Gastrocnemius medialis (tissue), 4 donors: ENCODE measurements at places on chromosomes 4 and X.
A peak's percentile ranks its signal among the peaks of the same experiment; 100 is the strongest.

DNA sequence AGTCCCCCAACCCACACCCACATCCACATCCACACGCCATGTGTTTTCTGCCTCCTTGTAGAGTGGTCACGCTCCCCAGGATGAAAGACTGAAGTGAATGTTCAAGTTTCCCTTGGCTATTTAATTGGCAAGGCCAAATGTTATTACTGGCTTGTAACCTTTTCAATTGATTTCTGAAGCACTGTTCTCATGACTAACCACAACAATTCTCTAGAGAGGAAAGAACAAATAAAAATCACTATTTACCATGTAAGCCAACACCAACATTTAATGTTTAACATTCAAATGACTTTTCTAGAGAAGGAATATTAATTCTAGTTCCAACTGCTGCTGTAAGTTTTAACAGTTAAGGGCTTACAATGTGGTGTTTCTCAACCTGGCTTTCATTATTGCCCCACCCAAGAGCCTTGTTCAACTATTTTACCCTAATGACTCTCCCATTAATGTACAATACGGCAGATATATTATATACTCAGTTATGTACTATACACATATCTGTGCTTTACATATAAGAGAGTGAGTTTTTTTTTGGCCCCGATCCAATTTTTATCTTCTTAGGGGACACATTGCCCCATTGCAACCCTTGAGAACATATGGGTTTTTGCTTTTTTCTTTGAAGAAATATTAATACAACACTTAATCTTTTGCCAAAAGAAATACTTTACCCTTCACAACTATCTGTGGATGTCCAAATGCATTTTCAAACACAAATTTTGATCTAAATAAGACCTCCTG lies 46.5 kb downstream of the RELL1 start:
- no peak for DNase-seq

DNA sequence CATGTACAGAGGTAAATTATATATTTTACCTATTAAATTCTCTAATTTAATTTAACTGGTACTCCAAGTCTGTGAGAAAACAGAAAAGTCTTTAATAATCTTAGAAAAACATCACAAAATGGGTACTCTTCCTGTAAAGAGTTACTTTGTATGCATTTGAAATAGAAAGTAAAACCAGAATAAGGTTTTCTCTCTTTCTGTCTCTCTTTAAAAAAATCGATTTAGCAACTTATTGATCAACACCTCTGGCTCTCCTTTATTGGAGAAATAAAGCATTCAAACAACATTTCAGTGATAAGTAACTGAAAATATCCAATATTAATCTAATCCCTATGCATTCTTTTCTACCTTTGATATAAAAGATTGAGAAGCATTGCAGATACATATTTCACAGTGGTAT lies 27.4 kb downstream of the ATOH1 start:
- no peak for DNase-seq

DNA sequence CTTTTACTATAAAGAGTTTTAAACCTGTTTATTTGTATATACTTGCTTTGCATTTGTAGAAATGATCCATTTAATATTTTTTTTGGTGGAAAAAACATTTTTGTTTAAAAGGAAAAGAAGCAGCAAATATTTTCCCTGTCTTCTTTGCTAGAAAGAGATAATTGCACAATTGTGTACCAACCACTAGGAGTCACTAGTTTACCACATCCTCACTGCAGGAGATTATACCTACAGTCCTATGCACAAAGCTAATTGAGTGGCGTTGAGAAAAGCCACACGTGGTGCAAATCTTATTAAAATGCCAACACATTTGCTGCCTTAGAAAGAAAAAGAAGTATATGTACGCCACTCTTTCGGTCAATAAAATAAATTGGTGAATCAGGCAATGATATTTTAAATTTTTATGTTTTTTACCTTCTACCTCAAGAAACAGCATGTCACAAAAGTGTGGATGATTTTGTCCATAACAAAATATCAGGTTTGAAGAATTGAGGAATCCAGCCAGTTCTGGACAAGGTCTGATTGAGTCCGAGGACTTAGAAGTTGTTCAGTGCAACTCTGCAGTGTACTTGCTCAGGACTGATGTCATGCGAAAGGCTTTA lies 102.9 kb downstream of the GRXCR1 start:
- DNase-seq: no peak

GRCh38 chr4:84126061-84126787 lies 372.9 kb downstream of the NKX6-1 start:
- no peak for DNase-seq

DNA sequence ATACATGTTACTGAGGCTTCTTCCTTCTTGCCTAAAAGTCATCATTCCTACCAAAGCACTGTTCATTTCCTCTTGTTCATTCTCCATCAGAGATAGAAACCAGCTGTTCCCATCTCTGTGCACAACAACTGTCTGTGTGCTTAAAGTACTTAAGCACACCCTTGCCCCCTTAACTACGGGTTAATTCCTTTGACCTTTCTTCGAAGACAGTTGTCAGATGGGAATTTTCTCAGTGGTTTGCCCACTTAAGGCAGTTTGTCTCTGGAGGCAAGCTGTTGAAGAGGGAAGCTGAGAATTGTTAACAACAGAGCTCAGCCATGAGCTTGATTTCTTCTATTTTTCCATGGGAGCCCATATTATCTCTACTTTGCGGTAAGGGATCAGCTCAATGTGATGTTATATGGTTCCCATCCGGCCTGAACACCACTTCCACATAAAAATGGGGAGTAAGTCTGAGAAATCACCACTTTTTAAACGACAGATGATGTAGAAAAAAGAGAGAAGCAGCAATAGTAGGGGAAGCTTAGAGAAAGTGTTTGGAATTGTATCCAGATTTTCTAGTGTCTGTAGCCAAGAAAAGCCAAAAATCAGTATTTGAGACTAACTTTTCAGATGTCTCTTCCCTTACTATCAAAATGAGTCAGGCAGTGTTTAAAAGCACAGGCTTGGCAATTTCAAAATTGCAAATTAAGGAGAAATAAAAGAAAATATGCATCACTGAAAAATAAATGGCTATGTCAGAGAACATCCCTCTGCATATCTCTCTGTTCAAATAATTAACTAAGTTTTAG lies 194.4 kb downstream of the SLIT2 start:
- DNase-seq: no peak

DNA sequence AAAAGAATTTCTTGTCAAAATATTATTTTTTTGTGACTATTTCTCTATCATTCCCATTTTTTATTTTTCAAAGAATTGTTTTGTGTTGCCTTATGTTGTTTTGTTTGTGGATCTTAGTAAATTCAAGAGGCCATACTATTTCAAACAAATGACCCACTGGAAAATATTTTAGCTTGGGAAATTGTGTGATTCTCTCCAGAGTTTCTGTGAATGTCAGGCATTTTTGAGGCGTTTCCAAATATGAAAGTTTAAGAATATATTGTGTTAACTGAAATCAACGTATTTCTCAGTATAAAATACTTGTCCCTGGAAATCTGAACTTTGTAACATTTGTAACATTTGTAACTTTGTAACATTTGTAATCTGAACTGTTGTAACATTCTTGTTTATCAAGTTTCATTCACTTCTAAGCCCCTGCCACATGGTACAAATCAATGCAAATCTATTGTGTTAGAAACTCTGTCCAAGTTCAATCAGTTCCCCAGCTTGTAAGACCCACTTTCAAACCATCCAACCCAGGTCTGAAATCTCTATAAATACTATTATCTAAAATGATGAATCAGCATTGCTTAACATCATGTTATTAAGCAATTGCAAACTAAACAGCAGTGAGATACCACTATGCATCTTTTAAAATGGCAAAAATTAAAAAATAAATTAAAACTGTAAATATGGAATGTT lies 465.4 kb upstream of the GRID2 start:
- DNase-seq: no peak

DNA sequence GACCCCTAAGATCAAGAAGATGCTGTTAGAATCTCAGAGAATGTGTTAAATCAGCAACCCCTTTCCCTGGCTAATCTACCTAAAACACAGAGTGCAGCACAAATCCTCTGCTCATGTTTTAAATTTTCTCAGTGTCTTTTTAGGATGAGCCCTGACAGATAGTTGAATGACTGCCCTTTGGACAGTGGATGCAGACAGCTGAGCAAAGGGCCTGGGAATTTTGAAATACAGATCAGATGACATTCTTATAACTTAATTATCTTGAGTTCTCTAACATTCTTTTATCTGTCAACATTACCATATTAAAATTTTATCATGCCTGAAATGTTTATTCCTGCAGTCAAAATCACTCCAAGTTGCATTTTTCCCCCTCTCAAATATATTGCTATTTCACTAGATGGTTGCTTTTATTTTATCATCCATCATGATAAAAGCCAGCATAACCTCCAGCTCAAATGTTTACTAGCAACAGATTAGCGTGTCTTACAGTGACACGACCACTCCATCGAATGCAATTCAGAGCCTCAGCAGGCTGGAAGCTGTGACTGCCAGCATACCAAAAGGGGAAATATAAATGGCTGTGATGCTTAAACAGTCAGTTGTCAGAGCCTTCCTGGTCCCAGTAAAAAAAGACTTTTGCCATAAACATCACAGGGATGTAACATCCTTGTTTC lies 22.8 kb upstream of the ARHGAP24 start:
- no peak for DNase-seq

- DNase-seq: no peak
These were observed 535.5 kb downstream of the PDHA2 start for GRCh38 chr4:96375367-96375766.

GRCh38 chr4:173490817-173491528 lies 39.1 kb downstream of the HAND2 start:
- no peak for DNase-seq

GRCh38 chr4:116702949-116703348 lies 382.4 kb downstream of the TRAM1L1 start:
- no peak for DNase-seq

- DNase-seq: peak; percentile 55
These were observed 1.3 kb downstream of the TBL1X start for GRCh38 chrX:9466124-9466495.

DNA sequence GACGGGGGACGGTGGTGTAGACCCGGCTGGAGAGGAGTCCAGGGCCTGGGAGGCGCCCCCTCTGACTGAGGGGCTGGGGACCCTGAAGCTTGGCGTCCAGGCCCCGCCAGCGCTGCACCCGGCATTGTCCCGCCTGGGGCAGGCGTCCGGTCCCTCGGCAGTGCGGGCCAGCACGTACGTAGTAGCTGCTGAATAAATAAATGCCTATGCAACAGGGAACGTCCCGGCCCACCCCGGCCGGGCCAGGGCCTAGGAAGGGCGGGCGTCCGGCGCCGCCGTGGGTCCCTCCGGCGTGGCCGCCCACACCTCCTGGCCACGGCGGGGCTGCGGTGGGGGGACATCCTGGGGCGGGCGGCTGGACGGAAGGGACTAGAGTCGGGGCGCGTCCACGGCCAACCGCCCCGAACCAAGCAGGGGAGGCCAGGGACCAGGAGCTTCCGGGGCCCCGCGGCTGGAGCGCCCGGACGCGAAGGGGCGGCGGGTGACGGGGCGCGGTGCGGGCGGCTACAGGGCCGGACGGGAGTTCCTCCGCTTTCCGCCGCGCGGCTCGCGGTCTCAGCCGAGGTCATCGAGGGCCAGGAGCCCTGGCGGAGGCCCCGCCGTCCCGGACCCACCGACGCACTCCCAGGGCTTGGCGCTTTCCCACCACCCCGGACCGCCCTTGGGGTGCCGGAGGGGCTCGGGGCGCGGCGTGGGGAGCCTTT lies 886 bp upstream of the WWC2 start:
- peak; percentile 17 for DNase-seq

GRCh38 chr4:78070731-78071282 lies 13.7 kb downstream of the FRAS1 start:
- no peak for DNase-seq

GRCh38 chrX:63408050-63408449 lies 56.9 kb upstream of the SPIN4 start:
- DNase-seq: no peak

GRCh38 chr4:53059871-53060270 lies 197.8 kb downstream of the RASL11B start:
- DNase-seq: no peak

DNA sequence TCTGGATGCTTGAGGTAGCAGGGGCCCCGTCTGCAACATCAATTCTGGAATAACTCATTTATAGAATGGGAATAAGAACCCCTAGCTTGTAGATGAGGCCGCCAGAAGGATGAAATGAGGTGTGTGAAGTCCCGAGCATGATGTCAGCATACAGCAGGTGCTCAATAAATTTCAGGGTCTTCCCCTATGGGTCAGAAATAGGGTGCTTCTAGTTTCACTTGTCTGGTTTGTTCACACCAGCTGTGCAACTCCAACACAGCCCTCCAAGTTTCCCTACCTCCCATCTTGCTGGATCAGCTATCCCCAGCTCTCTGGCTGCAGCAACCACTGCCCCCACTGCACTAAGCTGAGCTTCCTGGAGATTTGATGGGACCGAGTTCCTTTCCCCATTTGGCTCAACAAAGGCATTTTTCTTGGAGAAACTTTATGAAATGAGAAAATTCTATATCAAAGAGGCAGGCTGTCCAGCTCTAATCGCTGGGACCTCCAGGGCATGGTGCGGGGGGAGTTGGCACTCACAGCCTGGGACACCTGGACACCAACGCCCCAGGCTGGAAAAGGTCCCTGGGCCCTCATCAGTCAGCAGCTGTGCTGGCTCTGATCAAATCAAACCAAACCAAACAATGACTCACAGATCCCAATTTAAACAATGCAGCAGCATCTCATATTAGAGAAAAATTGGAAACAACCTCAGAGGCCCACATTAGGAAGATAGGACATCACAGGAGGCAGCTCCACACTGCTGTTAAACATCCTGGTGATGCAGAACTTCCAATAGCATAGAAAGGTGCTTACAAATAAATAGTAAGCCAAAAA lies 13.3 kb downstream of the SLC2A9 start:
- no peak for DNase-seq

DNA sequence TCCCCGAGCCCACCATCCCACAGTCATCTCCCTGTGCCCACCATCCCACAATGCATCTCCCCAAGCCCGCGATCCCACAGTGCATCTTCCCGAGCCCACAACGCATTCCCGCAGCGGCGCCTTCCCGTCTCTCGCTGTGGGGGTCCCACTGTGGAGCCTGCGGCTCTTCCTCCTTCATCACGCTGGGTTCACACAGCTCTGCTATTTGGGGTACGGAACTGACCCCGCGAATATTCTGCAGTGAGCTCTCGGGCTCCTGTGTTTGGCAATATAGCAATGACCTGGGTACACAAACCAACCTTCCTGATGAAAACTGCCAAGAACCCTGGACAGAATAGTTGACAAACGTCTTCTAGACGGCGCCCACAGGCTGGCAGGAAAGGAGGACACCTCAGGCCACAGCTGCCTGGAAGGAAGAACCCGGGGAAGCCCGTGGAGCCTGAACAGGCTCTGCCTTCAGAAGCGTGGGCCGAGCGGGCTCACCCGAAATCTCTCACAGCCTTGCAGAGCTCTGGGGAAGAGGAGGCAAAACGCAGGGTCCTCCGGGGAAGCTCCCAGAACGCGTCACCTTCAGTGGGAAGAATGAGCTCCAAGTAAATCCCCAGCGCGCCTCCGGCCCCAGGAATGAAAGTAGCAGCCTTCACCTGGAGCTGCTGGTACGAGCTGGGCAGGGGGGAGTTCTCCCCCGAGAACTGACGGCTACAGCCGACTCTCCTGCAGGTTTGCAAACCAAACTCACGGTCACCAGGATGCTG lies 22.9 kb downstream of the PPP2R3B start:
- DNase-seq: no peak
